ENCODE measurements at places on chromosomes 7 and 10.

DNA sequence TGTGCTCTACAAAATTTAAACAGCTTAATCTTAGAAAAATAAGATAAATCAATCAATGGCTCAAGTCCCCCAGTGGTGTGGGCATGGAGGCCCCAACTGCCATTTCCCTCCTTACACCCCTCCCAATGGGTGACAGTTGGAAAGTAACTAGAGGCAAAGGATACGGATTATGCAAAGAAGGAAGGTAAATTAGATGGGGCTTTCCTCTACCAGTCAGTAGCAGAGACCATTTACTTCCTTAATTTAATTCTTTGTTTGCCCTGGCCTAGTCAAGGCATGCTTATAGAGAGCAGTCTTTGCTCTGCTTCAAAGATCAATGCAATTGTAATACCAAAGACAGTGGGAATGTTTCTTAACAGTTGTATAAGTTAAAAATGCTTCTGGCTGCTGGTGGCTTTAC is 63.3 kb upstream of the PAPSS2 start:
- DNase-seq: no peak

GRCh38 chr7:104252409-104253134 is 44.8 kb upstream of the ORC5 start:
- DNase-seq: peak; percentile 18

GRCh38 chr7:107889992-107890391 is 991 bp upstream of the DLD start:
- DNase-seq: no peak

DNA sequence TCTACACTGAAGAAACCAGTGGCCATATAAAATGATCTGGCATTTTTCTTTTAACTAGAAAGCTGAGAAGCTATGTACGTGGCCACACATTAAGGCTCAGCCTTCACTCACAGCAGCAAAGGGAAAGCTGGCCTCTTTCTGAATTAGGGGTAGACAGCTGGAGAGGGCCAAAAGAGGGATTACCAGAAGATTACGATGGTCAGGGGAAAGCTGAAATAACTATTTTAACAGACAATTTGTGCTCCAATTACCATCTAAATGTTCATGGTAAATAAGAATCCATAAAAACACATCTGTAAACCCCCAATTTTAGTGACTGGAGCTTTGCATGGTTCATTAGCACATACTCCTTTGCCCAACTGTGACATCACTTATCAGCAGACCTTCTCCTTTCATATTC is 314.3 kb downstream of the HPSE2 start:
- DNase-seq: no peak

- no peak for DNase-seq
These were observed 336.3 kb upstream of the SHH start for GRCh38 chr7:156148547-156148946.

GRCh38 chr10:74927701-74928100 is 101.3 kb downstream of the KAT6B start:
- peak; percentile 42 for DNase-seq

DNA sequence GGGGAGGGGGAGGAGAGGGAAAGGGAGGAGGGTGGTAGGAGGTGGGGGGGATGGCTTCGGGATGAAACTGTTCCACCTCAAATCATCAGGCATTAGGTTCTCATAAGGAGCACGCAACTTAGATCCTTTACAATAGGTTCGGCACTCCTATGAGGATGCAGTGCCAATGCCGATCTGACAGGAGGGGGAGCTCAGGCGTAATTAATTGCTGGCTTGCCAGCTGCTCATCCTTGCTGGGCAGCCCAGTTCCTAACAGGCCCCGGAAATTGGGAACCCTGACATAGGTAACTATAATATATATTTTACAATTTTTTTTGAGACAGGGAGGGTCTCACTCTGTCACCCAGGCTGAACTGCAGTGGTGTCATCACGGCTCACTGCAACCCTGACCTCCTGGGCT is 118.8 kb upstream of the SFMBT2 start:
- DNase-seq: no peak

DNA sequence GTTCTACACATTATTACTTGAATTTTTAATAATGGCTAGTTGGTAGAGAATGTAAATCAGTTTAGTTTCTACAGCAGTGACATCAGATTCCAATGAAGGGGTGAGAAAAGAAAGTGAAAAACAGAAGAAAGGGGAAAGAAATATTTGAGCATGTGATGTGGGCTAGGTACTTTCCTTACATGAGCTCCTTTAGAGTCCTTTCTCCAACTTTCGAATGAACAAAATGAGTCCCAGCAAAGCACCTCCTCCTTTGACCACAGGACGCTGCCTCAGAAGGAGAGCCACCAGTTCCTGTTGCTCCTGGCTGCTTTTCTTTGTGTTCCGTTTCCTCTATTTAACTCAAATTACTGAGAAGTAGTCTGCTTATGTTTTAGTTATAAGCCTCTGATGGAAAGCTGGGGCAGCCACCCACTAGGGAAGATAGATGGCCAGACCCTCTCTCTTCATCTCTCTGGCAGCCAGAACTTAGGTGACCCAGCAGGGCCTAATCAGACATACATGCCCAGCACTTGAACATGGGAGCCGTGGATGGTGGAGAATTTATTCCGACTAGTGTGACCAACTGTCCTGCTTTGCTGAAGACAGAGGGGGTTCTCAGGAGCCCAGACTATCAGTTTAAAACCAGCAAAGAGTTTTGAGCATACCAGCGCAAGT is 82.4 kb upstream of the NME8 start:
- DNase-seq: no peak

GRCh38 chr7:113404245-113404644 is 285.9 kb upstream of the SMIM30 start:
- DNase-seq: peak; percentile 7

GRCh38 chr7:27361522-27361921 is 118.9 kb downstream of the EVX1 start:
- DNase-seq: no peak

- no peak for DNase-seq
These were observed at the start of gene PON3 for GRCh38 chr7:95396136-95397032. TSS of gene PON3 (minus strand) at chr7:95396375. CDS start at chr7:95396350, 25 bp downstream.

DNA sequence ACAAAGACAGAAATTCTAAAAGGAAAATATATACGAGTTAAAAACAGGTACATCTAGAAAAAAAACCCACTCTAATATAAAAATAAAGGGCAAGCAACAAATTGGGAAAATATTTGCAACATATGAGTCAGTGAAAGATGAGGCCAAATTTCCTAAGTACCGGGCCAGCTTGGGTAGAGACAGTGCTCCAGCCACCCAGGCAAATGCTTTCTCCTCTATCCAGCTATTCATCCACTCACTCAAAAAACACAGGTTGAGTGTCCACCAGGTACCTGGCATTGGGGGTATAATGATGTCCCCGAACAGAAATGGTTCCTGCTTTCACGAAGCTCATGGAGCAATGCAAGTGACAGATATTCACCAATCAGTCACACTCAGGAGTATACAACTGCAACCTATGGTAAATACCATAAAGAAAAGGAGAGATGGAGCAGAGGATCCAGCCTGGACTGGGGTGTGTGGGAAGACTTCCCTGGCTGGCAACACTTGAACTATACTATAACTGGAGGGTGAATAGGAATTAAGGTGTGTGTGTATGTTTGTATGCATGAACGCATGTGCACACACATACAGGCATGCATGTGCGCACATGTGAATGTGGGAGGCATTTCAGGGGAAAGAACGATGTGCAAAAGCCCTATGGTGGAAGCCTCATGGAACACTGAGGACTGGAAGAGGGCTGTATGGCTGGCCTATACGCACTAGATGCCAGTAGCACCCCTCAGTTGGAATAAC is 2.3 kb downstream of the ARHGAP22 start:
- DNase-seq: no peak

- peak; percentile 25 for DNase-seq
These were observed 121.9 kb upstream of the AUTS2 start for GRCh38 chr7:69476416-69476815.

DNA sequence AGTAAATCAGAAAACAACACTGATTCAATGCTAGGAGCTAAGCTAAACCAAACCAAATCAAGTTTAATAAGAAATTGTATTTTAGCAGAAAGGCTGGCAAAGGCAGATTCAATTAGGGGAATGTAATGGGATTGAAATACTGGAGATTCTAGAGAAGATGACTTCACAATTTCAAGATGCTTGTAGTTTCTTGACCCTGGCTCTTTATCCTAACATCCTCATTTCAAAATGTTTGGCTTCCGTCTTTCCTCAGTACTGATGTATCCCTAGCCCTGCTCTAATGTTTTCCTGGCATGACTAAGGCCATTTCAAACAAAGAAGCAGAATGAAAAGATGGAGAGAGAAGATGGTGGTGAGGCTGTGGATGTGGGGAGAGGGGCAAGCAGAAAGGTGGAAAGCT is 2.7 kb upstream of the JCAD start:
- DNase-seq: peak; percentile 85

DNA sequence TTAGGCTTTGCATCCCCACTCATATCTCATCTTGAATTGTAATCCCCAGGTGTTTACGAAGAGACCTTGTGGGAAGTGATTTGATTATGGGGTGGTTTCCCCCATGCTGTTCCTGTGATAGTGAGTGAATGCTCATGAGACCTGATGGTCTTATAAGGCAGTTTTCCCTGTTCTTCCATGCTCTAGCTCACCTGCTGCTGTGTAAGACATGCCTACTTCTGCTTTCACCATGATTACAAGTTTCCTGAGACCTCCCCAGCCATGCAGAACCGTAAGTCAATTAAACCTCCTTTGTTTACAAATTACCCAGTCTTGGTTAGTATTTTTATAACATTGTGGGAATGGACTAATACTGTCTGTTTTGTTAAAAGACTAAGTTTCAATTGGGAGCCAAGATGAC is 35.3 kb upstream of the ZNF92 start:
- DNase-seq: no peak

GRCh38 chr10:17662193-17663138 is 18.5 kb downstream of the STAM start:
- no peak for DNase-seq

DNA sequence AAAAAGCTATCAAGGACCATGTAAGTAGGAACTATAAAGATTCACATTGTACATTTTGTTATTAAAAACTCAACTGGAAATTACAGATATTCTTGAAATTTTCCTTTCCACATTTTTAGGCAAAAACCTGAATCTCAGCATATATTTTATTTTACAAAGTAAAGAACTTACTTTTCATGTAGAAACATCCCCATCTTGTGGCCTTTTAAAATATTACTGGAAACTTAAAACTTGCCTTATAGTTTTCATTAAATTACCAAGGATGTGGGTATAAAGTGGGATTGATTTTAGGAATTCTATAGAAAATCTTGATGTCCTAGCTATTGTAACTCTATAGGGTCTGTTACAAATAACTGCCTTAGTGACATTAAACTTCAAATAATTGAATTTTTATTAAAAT is 10.6 kb downstream of the DBF4 start:
- peak; percentile 70 for DNase-seq

- peak; percentile 93 for DNase-seq
These were observed 30.3 kb downstream of the GSTO2 start for GRCh38 chr10:104299031-104299904.

DNA sequence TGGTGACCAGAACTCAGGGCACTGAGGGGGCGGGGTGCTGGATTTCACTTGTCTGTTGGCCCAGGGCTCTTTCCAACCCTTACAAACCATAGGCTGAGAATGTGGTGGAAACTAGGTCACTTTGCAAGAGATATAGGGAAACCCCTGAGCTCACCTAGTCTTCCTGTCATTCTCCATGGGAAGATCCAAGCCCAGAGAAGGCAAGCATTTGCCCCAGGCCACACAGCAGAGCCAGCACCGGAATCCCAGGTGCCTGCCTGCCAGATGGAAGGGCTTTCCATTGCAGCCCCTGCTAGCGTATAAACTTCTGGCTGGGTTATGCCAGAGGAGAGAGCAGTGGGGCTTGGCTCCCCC is 427 bp downstream of the PYROXD2 start:
- no peak for DNase-seq

DNA sequence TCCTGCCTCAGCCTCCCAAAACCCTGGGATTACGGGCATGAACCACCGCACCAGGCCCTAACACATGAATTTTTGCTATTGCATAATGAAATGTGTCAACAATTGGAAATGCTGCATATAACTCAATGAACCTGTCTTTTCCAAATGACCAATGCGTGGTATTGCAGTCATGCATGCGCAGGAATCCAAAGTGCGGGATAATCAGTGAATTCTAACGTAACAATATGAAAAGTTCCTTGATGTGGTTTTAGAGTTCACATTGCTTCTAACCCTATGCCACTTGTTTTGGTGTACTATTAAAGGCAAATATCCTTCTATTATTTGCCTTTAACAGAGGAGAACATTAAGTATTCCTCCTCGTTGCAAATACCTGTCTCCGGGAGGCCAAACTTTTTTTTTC is 10.5 kb downstream of the TDRD1 start:
- DNase-seq: no peak

Data from choroid plexus epithelial cell (primary cell).